Activated CD4-positive, alpha-beta T cell treated with anti-CD3 and anti-CD28 coated beads, Interleukin-2, amount 10 ng/mL, durations not matched to agents 24 days and 14 days (primary cell): ENCODE measurements at places on chromosomes 6 and 20.
A peak's percentile ranks its signal among the peaks of the same experiment; 100 is the strongest.

- no peak for DNase-seq
These were observed 287.1 kb downstream of the GMDS start for GRCh38 chr6:1958257-1958656.

- DNase-seq: no peak
These were observed 140.7 kb downstream of the MAP3K7 start for GRCh38 chr6:90446164-90446563.

DNA sequence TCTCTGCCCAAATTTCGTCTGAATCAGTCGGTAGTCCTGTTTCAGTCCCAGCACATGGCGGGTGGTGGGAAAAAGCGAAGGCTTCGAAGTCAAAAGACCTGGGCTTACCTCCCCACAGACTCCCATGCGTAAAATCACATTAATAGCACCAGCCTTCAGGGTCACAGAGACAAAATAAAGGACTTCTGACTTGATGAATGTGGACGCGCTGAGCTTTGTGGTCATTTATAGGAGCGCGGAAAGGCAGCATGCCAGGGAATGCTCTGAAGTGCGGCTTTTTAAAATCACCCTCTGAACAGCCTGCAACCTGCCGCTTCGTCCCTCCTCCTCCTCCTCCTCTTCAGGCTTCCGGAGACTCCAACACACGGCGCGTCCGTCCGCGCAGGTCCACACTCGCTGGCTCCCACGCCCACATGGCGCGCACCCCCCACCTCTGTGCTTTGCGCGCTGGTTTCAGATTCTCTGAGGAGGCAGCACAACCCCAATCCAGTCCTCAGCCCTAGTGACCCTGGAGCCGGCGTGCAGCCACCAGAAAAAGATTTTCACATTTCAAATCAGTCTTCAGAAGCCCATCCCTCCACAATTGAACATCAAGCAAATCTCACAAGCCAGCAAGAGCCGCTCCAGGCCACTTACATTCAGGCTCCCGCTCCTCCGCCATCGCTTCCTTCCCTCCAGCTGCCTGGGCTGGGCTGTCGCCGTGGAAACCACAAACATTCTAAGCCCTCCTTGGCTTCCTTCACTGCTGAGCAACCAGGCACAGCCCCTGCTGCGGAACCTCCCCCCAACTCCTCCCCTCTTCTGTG lies at the start of gene C6orf118:
Gene C6orf118 (minus strand): TSS at position 680 of the 806 bp plus-strand sequence. CDS start 19 bp downstream, at position 661.
- DNase-seq: no peak

- DNase-seq: no peak
These were observed 28.3 kb downstream of the RNASET2 start for GRCh38 chr6:166927935-166928643.

- DNase-seq: no peak
These were observed 71.5 kb upstream of the ISM1 start for GRCh38 chr20:13149371-13150105.

DNA sequence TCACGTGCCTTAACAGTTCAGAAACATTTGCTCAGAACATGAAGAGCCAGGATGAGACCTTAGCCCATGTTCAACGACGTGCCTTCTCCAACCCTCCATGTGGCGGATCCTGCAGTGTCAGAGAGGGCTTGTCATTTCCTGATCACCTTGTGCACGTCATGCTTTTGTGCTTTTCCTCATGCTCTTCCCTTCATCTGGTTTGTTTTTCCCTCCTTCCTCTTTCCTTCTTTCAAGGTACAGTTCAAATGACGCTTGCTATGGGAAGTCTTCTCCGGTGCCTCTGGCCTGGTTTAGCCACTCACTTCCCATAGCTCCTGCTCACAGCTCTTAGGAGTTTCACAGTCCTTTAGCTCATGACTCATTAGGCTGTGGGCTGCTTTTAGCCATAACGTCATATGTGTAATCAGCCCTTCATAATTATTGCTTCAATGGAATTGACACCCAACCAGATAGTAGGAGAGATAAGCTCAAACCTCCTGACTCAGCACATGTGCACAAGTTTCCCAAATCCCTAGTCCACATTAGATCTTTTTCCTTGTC lies 102.7 kb upstream of the CNKSR3 start:
- DNase-seq: no peak

GRCh38 chr6:7058250-7058923 lies 49.4 kb upstream of the RREB1 start:
- peak; percentile 58 for DNase-seq

- no peak for DNase-seq
These were observed 503.6 kb downstream of the PTPRT start for GRCh38 chr20:42686057-42686456.

DNA sequence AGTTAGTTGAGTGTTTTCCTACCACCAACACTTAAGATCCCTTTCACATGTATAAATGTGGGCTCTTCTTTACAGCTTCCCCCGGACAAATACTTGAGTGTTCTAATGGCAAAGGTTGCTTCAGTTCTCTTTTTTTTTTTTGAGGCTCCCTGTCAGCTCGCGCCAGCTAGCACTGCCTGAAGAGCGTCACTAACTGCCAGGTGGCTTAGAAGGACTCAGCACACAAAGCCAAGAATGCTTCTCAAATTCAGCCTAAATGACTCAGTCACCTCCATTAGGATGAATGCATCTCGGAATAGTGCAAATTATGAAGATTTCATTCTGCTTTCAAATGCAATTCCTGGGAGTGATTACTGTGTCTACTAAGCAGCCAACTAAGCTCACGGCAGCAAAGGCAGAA lies 150.7 kb upstream of the BTBD3 start:
- no peak for DNase-seq

DNA sequence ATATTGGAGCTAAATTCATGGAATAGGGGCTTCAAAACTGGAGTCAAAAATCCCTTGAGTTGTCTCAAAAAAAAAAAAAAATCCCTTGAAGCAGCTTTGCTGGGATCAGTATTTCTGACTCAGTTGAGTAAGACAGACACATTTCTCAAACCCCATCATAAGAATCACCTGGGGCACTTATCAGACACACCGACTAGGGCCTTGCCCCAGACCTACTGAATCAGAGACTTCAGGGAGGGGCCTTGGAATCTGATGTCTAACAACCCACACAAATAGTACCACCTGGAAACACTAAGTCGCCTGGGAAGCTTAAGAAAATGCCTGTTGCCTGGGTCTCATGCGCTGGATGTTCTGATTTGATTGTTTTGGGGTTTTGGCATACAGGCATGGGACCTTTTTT lies 44.9 kb upstream of the RNF144B start:
- no peak for DNase-seq

DNA sequence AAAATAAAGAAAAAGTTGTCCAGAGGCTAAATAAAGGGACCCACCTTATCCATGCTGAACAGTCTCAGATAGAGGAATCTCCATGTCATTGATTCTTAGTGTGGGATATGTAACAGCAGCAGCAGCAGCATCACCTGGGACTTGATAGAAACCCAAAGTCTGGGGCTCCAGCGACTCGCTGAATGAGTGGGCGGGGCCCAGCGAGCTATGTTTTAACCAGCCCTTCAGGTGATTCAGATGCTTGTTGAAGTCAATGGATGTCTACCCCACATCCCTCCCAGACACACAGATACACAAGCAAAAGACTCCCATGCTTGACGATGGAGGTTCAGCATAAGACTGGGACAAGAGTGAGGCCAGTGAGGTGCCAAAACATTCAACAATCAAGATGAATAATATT lies 298.6 kb downstream of the UBE3D start:
- no peak for DNase-seq

DNA sequence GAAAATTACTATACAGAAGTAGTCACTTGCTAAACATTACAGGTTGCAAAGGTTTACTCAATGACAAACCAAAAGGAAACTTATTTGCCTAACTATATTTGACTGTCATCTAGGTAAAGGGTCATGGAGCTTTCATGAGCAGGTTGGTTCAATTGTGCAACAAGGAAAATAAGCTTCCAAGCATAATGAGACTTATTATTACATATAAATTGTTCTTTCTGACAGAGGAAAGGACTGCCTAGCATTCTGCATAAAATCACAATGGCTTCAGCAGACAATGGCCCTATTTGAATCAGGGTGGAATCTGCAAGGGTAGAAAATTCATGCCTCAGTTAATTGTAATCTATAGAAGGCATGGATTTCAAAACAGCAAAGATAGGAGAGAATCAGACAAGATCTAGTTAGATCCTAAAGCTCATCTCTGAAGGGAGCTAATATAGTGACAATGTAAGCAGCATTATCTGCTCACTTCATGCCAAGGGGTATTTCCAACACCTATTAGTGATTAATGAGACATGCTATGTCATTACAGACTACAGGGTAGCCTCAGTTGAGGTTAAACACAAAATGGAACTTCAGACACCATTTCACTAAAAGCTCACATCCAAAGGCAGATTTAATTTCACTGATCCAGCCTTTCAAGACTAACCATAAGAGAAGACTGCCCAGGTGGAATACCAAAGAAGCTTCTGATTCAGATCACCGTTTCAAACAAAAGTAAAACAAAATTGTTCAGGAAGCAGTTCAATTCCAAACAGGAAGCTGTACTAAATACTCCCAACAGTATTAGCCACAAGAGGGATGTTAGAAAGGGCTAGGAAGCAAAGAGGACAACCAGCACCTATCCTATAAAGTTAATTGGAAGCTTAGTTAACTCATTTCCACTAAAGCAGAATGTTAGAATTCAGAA lies 8.5 kb downstream of the STAU1 start:
- no peak for DNase-seq

DNA sequence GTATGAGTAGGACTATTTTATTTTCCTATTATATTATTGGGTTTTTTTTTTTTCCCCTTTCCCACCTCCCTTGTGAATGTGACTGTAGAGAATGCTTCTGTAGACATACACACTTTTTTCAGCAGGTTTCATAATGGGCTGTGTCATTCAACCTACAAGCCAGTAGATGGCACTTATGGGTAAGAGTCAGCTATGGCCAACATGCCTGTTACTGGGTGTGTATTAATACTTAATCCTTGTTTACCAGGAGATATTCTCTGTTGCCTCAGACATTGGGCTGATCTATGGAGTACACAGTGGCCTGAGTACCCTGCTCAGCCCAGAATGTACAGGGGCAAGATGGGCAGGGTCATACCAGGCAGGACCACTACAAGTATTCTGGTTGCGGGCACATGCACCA lies 382.5 kb downstream of the EPHA7 start:
- DNase-seq: no peak

- DNase-seq: no peak
These were observed 114.9 kb downstream of the AKAP7 start for GRCh38 chr6:131250122-131250521.

DNA sequence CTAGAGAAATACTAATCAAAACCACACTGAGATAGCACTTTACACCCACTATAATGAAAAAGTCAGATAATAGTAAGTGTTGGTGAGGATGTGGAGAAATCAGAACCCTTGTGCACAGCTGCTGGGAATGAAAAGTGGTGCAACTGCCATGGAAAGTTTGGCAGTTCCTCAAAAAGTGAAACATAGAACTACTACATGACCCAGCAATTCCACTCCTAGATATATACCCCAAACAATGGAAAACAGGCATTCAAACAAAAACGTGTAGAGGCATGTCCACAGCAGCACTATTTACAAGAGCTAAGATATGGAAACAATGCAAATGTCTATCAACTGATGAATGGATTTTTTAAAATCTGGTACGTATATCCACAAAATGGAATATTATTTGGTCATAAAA lies 117.5 kb upstream of the C6orf118 start:
- no peak for DNase-seq
